ENCODE measurements at places on chromosomes 6 and 20. TPM values are rescaled to one million over a fixed set of nuclear protein-coding genes. Genes with fewer than 3 reads are reported as not detected.

GRCh38 chr6:71454056-71454455 is 165.4 kb downstream of the OGFRL1 start:
- DNase-seq, result no peak

Gene TCP1
- 170 TPM for total RNA-seq

- DNase-seq, result no peak
Observed at GRCh38 chr20:47686545-47686944, 98.7 kb downstream of the SULF2 start.

Gene HSPA1L
- 1.6 TPM for total RNA-seq

DNA sequence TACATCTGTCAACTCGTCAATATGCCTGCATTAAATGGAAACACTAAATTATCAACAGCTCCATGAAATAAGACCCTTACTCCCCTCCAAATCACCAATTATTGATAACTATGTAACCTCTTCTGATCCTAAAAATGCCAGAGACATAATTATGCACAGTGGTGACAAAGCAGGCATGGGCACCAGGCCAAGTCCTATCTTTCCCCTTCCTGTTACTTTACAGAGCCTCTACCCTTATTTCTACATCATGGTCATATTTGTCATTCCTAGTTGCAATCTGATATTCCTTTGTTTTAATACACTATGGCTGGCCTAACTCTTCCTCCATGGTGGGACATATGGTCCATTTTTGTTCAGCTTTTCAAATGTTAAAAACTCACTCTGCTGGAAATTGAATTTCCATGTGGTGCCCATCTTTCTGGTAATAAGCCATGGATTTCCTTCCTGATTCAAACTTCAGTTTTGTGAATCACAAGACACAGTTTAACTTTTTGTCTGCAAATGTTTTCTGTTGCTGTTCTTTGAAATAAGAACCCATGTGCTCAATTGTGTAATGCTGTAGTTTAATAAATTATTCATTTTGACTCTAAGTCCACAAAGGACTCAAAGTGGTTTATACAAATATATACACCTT is 41.8 kb upstream of the ARFGEF2 start:
- peak; percentile 77 for DNase-seq

DNA sequence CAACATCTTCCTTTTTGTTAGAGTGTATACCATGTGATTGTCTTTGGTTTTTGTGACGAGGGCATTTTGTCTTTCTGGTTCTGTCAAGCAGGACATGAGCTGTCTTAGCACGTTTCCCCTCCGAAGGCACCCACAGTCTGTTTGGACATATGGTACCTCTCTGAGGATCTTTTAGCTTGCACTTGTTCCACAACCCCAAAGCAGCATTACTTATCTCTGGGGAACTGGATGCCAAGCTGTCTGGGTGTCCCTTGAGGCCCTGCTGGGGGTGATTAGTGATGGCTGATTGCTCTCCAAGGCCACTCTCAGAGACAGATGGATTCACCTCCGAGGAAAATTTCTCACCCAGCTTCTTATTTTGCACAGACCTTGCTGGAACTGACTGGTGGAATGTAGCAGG is 445.0 kb upstream of the CHD6 start:
- DNase-seq, result no peak

- DNase-seq, result peak; percentile 50
Observed at GRCh38 chr6:168093071-168093505, 14.1 kb upstream of the FRMD1 start.

Gene TINAG
- not detected for total RNA-seq

- no peak for DNase-seq
Observed at GRCh38 chr20:24392612-24393011, 76.8 kb upstream of the SYNDIG1 start.

GRCh38 chr6:118908441-118908840 is 14.5 kb downstream of the ASF1A start:
- DNase-seq, result no peak

- DNase-seq, result peak; percentile 77
Observed at GRCh38 chr20:1900321-1900801, 5.2 kb downstream of the SIRPA start.

DNA sequence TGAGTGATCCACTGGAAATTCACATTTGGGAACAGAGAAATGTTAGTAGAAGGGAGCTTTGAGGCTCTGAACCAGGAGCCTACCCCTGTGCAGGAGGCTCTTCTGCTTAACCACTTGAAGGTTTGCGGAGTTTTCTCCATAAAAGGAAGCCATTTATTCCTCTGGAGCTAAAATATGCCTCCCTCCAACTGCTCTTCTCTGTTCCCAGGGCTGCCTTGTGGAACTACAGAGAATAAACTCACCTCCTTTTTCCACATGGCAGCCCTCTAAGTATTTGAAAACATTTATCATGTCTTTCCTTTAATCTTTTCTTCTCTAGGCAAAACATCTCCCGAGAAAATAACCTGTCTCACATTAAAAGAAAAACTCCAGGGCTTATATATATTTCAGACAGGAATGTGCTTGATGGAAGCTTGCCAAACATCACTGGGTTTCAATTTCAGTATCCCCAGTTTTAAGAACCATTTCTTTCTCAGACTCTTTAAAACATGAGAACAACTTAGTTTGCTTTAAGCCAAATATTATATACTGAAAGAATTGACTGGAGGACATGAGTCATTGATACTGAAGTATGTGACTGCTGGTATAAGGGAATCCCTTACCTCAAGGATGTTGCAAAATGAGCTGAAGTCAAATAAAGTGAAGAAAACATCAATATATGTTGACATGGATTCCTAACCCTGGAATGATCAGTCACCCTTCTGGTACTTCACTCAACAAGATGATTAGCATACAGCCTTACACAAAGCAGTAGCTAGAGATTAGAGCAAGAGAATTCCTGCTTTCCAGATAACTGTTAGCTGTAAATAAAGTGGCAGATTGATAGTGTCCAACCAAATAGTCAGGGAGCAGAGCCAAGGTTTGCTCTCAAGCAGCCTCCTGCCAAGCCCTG is 74.0 kb downstream of the ZBTB2 start:
- no peak for DNase-seq

Gene INSM1
- total RNA-seq, result not detected

Gene PSORS1C2
- not detected for total RNA-seq

- DNase-seq, result no peak
Observed at GRCh38 chr6:74534465-74535211, 671.2 kb downstream of the COL12A1 start.

Gene RIPK1
- 6.9 TPM for total RNA-seq

- DNase-seq, result no peak
Observed at GRCh38 chr6:63643862-63644261, 8.3 kb downstream of the PHF3 start.

GRCh38 chr20:20427227-20427864 is 59.4 kb downstream of the INSM1 start:
- no peak for DNase-seq

GRCh38 chr6:162708971-162709370 is 18.6 kb downstream of the PRKN start:
- DNase-seq, result no peak

Gene HLA-DQB1
- 3.9 TPM for total RNA-seq

Gene NKX2-4
- not detected for total RNA-seq

Measured in Right ventricle myocardium inferior (tissue), 1 donor.